ENCODE measurements at places on chromosomes 7 and 10.

DNA sequence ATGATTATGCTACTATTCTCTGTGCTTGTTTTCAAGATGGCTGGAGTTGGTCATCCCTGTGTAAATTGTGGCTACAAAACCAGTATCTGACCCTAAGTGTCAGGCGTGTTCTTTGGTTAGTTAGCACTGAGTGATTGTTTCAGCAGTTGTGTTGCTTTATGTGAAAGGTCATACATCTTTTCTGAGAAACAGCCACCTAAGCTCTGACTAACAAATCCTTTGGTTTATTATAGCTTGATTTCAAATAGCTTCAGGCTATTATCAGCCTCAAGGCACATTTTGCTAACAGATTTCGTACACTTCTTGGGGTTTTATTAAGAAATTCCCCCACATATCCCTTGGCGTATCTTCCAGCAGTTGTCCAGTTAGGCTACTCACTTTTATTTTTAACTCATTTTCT, 4.8 kb upstream of the ADRB1 start:
- no peak for DNase-seq

DNA sequence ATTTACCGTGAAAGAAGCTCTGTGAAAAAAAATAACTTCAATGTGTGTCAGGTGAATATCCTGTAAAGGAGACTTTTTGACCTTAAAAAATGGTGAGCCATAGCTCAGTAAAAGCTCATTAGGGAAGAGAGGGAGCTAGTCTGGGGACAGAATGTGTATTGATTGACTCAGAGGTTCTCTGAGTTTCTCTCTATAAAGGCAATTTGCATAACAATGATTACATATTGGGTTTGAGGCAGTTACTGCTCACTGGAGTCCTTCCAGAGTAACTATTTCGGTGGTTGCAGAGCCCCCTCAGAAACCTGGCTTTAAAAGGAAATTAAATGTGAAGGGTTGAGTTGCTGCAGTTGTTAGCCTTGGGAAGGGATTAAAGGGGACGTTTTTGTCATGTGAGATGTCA, 181.6 kb downstream of the GALNT17 start:
- DNase-seq: no peak

DNA sequence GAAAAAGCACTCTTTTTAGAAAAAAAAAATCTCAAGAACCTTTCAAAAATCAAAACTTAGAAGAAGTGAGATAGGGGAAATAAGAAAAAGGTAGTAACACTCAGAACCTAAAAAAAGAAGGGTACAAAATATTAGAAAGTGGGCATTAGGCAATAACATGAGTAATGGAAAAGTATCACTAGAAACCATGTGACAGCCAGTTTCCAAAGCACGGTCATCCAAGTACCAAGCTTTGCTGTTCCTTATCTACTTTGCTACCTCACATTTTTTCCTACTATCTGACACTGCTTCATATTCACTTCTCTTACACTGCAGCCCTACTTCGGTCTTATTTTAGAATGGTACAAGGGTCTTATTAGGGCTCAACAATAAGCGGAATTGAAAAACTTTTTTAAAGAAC, 30.3 kb downstream of the IMMP2L start:
- DNase-seq: no peak

DNA sequence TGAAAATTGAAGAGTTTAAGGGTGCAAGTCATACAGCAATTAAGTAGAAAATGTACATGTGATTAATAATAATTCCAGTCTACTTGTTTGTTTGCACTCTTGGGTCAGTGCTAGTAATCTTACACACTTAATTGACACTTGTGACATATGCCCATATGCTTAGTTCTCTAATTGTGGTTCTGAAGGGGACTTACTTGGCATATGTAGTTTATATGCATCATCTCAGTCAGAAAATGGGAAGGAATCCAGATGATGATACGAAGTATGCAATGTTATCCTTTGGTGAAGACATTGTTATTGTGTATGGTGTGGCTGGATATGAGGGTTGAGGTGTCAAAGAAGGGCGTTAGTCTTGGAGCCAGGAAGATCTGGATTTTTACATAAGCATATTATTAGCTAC, 193.5 kb upstream of the HDAC9 start:
- no peak for DNase-seq

- DNase-seq: no peak
These were observed 45.6 kb upstream of the LOXL4 start for GRCh38 chr10:98313598-98313997.

DNA sequence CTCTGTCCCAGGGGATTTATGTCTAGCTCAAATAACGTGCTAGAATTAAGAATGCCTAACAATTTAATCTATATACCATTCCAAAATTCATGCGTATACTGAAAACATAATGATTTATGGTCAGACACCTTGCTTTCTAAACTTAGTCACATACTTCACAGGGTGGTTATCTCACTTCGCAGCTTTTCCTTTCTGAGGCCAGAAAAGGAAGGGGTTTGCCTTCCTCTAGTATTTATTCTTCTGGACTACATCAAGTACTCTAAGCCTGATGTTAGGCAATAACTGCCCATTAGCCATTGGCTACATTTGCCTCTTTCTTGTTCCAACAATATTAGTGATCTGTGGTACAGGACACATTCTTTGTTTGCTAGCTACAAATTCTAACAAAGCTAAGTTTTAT, 72.6 kb upstream of the FHIP2A start:
- peak; percentile 62 for DNase-seq

DNA sequence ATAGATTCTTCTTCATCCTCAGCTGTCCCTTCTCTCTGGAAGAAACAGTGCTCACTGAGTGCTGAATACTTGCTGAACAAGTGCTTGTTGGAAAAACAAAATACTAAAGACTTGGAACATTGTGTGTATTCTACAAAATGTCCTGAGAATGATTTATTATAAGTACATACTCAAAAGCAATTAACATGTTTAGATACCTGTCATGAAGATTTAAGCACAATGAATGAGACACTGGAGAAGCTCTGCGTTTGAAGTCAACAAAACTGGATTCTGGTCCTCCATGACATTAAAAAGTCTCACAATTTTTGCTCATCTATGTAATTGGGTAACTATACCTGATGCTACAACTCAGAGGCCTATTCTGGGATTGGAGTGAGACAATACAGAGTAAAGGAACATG, 34.8 kb upstream of the LAMB1 start:
- no peak for DNase-seq

DNA sequence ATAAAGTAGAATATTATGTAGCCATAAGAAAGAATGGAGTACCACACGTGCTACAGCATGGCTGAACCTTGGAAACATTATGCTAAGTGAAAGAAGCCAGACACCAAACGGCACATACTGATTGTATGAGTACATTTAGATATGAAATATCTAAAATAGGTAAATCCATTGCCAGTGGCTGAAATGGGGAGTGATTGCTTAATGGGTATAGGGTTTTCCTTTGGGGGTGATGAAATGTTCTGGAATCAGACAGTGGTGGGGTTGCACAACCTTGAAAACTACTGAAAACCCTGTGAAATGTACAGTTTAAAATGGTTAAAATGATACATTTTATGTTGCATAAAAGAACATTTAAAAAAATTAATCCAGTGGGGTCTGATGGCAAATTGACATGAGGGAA, 667.9 kb downstream of the AUTS2 start:
- DNase-seq: no peak

DNA sequence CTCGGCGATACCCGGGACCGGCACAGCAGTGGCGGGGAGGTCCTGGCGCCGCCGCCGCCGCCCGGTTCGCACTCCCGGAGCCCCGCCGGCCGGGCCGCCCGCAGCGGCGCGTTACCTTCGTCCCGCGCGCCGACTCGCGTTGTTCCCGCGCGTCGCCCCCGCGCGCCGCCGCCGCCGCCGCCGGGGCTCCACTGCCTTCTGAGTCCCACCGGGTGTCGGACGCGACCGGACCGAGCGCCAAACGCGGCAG, at the start of gene EZH2:
Gene EZH2, minus strand, starts transcription at position 243 of the 250 bp plus-strand sequence. CDS start 36,993 bp downstream, outside the sequence.
- no peak for DNase-seq

GRCh38 chr10:103535595-103535994, 42.1 kb downstream of the NEURL1 start:
- DNase-seq: no peak

GRCh38 chr10:47364911-47365310, 16.7 kb downstream of the RBP3 start:
- no peak for DNase-seq

DNA sequence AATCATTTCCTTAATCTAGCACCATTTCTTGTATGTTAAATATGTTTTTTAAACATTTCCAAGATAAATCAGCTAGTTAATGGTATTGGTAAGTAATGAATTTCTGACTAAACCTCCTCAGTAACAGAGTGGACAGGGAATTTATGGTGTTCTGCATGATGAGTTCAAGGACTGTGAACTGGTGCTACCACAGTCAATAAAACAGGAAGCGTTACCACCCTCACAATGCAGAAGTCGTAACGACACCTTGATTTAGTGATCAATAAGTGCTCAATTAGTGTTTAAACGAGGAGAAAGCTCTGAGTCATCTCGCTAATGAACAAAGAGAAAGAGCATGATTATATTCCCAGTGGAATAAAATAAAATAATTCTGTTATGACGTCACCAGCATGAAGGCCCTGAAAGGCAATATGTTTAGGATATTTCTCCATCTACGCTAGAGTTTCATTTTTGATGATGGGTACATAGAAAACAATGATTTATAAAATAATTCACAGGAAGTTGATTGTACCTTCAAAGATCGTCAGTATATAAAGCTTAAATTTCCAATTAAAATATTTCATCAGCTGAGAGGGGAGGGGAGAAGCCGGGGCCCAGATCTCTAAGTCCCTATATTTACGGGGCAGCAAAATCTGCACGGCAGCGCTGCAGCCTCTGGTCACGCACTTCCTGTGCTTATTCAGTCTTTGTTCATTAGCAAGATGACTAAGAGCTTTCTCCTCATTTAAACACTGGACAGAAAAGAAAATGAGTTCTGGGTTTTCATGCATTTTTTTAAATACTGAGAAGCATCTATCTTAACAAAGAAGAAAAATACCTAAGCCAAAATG, 400.5 kb downstream of the PTPRN2 start:
- no peak for DNase-seq

All from GDM1 (cell line).